SIG-M5 (cell line): ENCODE measurements at places on chromosomes 13 and 19.
A peak's percentile ranks its signal among the peaks of the same experiment; 100 is the strongest.

- no peak for DNase-seq
Observed at GRCh38 chr19:15466851-15467733, 2.7 kb upstream of the RASAL3 start.

- no peak for DNase-seq
Observed at GRCh38 chr13:20209948-20210347, 17.2 kb upstream of the GJB2 start.

GRCh38 chr13:45950386-45951000 lies 98.9 kb upstream of the SIAH3 start:
- no peak for DNase-seq

- DNase-seq, result no peak
Observed at GRCh38 chr19:9597027-9597426, 12.7 kb upstream of the ZNF121 start.

GRCh38 chr13:50991579-50992521 lies 82.3 kb downstream of the RNASEH2B start:
- DNase-seq, result no peak

DNA sequence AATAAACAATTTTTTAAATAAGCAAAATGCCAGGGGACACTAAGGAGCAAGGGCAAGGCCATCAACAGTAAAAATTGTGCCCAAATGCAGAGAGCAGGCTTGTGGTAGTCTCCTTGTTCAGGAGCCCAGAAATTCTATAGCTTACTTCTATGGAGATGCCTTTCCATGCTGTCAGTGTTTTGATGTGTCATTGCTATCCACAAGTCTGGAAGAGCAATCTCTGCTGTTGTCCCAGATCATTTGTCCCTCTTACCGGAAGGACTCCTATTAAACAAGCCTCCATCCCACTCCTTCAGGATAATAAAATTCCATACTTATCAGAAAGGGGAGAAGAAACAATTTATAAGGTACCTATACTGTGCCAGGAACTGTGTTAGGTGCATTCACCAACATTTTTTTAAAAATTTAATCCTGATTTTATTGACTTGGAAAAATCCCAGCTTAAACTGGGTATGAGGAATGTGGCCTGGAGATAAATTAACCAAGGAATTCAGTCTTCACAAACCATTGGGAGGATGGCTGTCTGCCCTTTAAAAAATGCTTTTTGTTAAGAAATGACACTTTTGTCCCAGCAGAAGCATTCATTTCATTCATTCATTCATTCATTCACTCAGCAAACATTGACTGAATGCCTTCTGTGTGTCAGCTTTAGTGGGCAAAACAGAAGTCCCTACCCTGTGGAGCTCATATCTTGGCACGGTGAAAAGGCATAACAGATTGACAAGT lies 26.8 kb upstream of the CYSLTR2 start:
- DNase-seq, result no peak

DNA sequence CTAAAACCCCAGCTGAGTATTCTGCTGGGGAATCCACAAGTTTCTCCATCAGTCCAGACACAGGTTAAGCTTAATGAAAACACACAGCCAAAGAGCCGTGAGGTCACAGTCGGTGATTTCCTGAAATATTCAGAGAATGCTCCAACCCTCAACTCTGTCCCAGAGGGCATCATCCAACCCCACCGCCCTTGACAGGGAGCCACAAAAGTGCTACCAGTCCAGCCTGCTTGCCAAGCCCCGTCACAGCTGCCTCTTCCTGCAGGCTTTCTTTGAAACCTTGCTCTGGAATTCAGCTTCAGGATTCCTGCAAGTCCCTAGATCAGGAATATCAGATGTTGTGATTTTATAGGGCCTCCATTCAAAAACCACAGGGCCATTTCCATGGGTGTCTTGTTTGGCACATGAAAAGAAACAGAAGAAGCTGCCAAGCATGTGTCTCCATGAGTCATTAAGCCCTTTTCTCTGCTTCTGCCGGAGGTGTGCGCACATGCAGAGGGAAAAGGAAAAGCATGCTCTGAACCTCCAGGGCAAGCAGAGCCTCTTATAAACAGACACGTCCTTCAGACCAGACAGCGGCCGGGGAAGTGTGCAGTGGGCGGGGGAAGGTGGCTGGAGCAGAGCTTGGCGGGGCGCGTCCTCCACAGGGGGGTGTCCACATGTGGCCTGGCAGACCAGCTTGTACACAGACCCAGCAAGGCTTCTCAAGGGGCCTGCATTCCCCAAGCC lies 164.7 kb downstream of the KATNAL1 start:
- no peak for DNase-seq

GRCh38 chr13:28478127-28478526 lies 16.8 kb downstream of the FLT1 start:
- no peak for DNase-seq

- no peak for DNase-seq
Observed at GRCh38 chr19:41299755-41300089, 10.2 kb upstream of the CCDC97 start.

GRCh38 chr19:44847144-44848035 lies 1.3 kb downstream of the NECTIN2 start:
- no peak for DNase-seq

DNA sequence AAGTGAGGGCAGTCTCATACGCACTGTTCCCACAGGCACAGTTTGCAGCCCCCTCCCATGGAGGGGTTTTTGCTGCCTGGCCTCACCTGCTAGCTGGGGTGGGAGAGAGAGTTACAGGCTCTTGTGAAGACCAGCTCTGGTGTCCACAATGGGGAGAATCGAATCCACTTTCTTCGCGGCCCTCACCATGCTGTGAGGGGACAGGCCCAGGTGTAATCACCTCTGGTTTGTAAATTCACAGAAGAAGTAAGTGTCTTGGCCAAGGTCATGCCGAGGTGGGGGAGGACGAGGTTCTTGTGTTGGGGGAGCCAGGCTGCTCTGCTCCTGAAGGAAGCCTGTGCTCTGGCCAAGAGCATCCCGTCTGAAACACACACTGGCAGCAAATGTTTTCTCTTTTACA lies 39.5 kb downstream of the TEX29 start:
- no peak for DNase-seq

- DNase-seq, result no peak
Observed at GRCh38 chr19:51135004-51135403, 7.1 kb upstream of the SIGLEC7 start.

GRCh38 chr13:40494513-40494912 lies 171.9 kb downstream of the FOXO1 start:
- DNase-seq, result no peak

DNA sequence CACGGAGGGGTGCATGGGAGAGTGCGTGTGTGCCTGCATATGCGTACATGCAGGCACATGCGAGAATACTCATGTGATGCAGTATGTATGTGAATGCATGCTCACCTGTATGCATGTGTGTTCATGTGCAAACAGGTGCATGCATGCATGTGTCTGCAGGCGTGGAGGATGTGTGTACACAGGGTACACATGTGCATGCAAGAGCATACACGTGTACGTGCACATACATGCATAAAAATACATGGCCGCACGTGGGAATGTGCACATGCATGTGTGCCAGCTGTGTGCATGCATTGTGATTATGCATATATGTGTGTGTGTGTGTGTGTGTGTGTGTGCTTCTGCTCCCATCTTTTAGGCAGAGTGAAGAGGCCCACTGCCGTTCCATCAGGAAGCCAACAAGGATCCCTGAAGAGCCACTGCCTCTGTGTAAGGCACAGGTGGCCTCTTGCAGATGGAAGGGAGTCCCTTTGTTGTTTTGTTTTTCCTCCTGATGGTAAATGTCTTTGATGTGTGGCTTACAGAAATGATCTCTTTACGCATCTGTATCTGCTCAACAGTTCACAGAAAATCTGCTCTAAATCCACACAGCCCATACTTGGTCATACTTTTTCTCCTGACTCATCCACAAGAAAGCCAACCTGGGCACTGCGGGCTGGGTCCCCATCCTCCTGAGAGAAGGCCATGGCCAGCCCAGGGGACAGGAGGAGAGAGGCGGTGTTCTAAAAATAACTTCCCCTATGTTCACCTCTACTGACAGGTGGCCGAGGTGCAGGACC lies 50.7 kb downstream of the KLF2 start:
- DNase-seq, result no peak

DNA sequence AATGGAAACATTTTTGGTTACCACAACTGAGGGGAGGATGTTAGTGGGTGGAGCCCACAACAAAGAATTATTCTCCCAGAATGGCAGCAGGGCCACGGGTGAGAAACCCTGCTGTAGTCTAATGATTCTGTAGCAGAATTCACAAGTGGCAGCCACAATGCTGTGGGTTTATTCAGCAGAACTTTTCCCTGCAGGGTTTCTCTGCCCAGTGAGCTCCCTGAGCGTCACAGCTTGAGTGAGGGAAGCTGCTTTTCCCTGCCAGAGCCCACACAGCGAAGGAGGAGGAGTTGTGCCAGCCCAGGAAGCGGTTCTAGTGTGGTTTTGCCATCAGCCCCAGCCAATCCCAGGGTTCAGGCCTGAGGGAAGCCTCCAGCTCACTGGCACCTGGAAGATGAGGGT lies 4.4 kb downstream of the ATP12A start:
- no peak for DNase-seq

DNA sequence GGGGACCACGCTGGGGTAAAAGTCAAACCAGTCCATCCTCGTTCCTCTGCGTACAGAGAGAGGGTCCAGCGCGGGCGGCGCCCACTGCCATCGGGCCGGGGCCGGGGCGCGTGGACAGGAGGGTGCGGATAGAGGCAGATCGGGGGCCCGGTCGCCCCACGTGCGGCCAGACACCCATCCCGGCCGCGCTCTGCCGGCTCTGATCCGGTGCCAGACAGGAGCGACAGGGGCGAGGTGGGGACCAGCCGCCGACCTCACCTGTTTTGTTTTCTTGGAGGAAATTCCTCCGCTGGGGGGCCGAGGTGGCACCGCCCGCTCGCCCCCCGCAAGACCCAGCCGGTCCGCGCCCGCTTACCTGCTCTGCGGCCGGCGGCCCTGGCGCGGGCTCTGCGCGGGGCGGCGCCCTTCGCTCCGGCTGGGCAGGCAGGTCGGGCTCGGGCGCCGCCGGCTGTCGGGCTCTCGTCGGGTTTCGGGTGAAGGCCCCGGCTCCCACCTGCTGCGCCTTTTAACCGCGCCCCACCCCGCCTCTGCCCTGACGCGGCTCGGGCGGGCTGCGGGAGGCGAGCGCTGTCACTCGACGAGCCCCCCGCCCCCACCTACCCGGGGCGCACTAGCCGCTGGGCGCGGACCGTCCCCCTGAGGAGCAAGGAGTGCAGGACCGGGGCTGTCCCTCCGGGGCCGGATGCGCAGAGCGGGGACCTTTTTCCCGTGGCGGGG lies at the start of gene GJB6:
Gene GJB6, minus strand, starts transcription at position 481 of the 717 bp plus-strand sequence. CDS start 8,839 bp downstream, outside the sequence.
- no peak for DNase-seq

DNA sequence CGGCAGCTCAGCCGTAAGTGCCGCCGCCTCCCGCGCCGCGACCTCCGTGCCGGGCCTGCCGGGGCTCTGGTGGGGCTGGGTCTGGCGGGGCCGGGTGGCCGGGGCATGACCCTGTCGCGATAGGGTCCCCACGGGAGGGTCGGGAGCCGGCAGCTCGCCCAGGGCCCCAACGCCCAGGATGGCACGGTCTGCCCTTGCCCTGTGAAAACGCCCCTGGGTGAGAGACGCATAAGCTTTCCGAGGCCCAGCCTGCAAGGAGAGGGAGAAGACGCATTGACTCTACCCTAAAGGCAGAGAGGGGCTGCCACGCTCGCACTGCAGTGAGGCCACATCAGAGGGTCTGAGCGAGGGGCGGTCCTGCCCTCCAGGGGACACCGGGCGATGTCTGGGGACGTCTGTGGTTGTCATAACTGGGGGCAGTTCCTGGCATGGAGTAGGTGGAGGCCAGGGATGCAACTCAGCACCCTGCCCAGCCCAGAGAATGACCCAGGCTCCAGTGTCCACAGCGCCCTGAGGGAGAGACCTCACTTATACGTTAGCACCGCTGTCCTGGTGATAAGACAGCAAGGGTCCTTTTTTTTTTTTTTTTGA lies 539 bp downstream of the ZNF554 start:
- DNase-seq, result no peak

DNA sequence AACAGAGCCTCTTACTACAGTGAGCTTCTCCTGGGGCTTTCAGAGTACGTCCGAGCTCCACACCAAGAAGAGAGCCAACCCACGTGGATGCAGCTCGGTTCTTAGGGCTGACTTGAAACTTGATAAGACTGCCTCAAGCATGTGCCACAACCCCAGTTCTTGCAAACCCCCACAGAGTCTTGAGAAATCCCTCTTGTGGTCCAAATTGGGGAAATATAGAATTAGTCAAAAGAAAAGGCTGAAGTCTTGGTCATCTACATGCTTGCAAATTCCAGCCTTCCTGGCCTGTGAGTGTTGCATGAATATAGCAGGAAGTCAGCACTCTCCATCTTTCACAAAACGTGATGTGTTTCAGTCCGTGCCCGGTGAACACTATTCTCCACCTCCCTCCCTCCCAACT lies 95.2 kb downstream of the GGACT start:
- peak; percentile 12 for DNase-seq

- DNase-seq, result peak; percentile 14
Observed at GRCh38 chr13:35475960-35476943, at the start of gene MAB21L1. MAB21L1 (minus strand) TSS chr13:35476689; CDS start chr13:35476138, 551 bp downstream.

DNA sequence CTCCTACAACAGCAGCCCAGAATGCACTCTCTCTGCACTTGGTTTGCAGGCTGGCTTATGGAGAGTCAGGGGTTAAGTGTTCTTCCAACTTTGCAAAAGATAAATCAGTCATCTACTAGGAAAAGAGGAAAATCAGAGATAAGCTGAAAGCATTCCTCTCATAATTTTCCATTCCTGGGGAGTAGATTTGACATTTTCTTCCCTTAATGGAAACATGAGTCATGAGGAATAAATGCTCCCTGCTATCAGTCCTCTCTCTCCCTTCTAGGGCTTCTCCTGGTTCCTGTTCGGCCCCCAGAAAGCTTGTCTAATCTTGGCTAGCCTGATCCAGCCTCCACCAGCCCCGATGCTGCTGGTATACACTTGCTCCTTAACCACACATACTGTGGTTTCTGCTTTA lies 28.4 kb upstream of the ENOX1 start:
- DNase-seq, result no peak

DNA sequence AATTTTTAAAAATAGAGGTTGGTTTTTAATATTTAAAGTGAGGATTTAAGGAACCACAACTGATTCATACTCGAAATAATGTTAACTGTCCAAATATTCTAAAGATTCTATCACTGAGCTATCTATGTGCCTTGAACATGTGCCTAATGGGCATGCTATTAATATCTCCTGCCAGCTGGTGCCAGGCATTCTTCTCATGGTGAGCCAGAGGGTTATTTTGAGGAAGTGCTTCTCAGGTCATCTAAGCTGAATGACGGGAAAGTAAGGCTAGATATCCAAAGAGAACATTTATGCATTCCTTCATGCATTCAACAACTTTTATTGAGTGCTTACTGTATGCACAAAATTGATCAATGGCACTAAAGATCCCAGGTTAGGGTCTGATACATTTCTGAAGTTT lies 138.2 kb downstream of the PIBF1 start:
- no peak for DNase-seq
